ENCODE measurements at places on chromosomes 6 and 20.

DNA sequence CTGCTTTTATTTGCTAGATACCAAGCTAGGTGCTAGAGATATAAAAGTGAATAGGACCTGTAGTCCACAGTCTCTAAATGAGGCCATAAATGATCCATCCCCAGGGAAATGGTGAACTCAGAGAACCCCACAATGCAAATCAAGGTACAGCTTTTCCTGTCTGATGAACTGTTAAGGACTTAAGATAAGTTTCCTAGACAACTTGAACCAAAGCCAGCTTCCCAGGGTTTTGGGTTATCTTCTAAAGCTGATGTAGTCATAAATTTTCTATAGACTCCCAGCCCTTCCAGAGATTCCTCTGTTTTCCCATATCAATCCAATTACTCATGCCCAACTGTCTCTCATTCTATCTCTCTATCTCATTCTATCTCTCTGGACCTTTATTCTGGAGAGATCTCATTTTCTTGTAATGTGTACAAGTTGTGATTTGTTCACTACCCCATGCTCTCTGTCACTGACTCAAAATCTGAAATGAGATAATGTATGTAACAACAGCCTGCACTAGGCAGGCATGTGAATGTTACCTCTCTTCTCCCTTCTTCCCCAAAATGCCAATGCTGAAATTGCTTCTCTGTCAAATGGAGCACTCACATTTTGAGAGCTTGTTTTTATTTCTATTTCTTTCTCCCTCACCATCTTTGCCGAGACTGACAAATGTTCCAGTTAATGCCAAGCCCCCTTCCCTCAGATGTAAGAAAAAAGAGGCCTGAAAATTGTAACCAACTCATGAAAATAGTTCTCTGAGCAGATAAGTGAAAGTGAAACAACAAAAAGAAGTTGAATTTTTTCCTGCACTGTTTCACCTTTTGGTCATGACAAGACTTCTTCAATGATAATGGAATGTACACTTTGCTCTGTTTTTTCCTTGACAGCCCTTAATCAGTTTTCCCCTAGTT is 279.9 kb downstream of the SLC35F1 start:
- no peak for DNase-seq

GRCh38 chr20:25279403-25279802 is 31.5 kb downstream of the PYGB start:
- DNase-seq: no peak

- no peak for DNase-seq
Observed at GRCh38 chr6:38846844-38847243, 131.7 kb downstream of the DNAH8 start.

DNA sequence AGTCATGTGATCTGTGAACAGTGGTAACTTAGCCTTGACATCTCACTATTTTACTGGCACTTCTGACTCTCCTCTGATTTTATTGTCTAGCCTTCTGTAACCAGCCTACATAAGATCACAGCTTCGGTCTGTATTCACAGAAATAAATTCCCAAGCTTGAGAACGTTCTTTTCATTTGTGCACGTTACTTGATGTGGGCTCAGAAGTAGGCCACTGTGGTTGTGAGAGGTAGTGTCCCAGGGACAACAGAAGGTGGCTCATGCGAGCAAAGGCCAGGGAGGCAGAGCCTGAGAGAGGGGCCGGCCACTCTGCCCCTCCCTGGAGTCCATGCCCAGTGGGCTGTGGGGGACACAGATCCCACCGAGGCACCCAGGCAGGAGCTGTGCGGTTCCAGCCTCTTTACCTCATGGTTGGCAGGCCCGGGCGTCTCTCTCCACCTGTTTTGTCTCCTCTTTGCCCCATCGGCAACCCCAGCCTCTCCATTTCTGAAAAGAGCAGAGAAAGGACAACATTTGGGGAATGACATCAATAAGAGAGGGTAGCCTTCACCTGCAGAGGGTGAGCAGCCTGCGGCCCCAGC is 207.5 kb upstream of the CST7 start:
- no peak for DNase-seq

DNA sequence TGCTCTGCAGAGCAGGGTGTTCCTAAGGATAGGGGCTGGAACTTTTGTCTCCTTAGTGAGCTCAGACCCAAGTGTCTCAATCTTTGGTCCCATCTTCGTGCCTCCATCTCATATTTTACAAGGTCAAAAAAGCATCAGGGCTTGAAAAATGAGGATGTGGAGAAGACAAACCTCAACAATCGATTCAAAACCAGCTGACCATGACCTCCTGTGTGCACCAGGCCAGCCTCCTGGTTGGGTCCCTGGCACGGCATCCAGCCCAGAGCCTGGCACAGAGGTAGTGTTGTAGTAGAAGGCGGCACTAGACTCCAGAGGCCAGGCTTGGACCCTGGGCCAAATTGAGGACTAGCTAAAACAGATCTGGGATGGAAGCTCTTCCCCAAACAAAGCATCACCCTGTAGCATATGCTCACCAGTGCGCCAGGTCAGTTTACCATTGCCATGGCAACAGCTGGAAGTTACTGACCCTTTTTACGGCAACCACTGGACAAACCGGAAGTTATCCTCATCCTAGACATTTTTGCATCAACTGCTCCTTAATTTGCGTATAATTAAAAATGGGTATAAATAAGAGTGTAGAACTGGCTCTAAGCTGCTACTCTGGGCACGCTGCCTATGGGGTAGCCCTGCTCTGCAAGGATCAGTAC is 69.3 kb upstream of the BLCAP start:
- no peak for DNase-seq
